Cerebellum (tissue), 4 donors: ENCODE measurements at places on chromosomes 5 and 9. TPM values are rescaled to one million over a fixed set of nuclear protein-coding genes. Genes with fewer than 3 reads are reported as not detected.

DNA sequence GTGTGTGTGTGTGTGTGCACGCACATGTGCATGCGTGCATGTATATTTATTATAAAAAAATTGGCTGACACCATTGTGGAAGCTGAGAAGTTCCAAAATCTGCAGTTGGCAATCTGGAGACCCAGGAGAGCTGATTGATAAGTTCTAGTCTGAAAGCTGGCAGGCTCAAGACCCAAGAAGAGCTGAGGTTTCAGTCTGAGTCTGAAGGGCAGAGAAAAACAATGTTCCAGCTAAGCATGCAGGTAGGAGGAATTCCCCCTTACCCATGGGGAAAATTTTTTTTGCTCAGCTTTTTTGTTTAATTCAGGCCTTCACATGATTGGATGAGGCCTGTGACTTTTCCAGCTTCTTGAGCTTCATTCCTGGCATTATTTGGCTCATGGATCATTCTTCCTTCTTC, 31.2 kb upstream of the ACTBL2 start:
- DNase-seq, result no peak

- no peak for DNase-seq
These were observed 18.0 kb downstream of the OTULINL start for GRCh38 chr5:14599476-14600127.

- DNase-seq, result no peak
These were observed 727.1 kb upstream of the GRAMD2B start for GRCh38 chr5:125695996-125696655.

DNA sequence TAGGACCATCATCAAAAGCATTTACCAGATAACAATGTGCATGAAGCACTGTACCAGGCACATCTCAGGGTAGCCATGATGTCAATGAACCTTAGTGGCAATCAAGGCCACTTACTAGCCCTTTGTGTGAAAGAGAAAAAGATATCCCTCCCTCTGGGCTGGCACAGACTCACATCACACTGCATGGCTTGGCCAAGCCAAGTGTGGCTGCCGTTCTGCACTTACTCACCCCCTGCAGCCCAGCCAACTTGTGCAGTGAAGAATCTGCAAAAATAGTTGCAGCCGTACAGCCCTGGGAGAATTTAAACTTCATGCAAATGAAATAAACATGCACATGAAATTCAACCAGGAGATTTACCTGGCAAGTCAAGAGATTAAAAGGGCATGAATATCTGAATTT, 333.5 kb downstream of the DEPDC1B start:
- peak; percentile 15 for DNase-seq

ESM1 gene
- 0.27 TPM for total RNA-seq

MYOZ3 gene
- total RNA-seq, result 1.8 TPM
